Stimulated activated effector memory CD8-positive, alpha-beta T cell treated with anti-CD3 and anti-CD28 coated beads, Interleukin-12 subunit alpha, Interleukin-12 subunit beta, amount 100 ng/mL, for 72 hours (primary cell): ENCODE measurements at places on chromosomes 12 and 14.
A peak's percentile ranks its signal among the peaks of the same experiment; 100 is the strongest.

- no peak for DNase-seq
Measured at GRCh38 chr12:162467-163307, 51.3 kb downstream of the SLC6A12 start.

DNA sequence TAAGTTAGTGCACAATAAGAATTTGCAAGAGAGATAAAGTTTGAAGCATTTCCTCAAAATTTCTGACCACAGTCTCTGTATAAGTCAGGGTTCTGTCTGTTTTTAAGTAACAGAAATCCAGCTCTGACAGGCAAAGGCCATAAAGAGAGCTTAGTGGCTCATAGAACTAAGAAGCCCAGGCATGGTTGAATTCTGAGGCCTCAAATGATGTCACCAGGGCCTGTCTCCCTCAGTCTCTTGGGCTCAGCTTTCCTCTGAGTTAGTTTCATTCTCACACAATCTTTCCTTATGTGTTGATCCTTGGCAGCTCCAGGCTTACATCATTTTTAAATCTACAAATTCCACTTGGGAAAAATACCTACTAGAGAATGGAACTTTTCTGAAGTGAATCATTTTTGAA is 173.4 kb upstream of the ATP2B1 start:
- DNase-seq = peak; percentile 51

GRCh38 chr12:26119391-26119989 is 5.3 kb downstream of the BHLHE41 start:
- no peak for DNase-seq

- no peak for DNase-seq
Measured at GRCh38 chr12:7375145-7375543, 68.8 kb downstream of the CD163L1 start.

- no peak for DNase-seq
Measured at GRCh38 chr14:71621276-71621675, 311.0 kb upstream of the RGS6 start.

GRCh38 chr12:40016980-40017379 is 88.9 kb downstream of the SLC2A13 start:
- DNase-seq = no peak

- no peak for DNase-seq
Measured at GRCh38 chr12:19998961-19999804, 369.2 kb upstream of the PDE3A start.

- DNase-seq = no peak
Measured at GRCh38 chr14:105123064-105123665, 45.4 kb downstream of the JAG2 start.

- DNase-seq = peak; percentile 91
Measured at GRCh38 chr14:95515596-95516552, 576 bp downstream of the SYNE3 start.

DNA sequence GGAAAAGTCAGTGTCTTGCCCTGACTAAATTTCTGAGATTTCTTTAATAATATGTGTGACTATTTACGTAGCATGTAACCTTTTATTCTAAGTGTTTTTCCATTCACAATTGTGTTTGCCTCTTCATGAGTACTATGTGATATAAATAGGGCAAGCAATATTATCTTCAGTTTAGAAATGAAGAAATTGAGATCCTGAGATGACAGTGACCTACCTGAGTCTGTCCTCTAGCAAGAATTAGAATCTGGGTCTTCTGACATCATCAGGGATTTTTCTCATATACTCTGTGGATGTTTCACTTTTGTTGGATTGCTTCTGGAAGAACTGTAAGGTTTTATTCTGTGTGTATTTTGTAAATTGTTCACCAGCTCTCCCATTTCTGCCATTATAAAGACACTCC is 35.0 kb downstream of the TMTC2 start:
- DNase-seq = no peak

GRCh38 chr12:26630546-26631027 is 202.4 kb downstream of the ITPR2 start:
- no peak for DNase-seq

GRCh38 chr12:1741154-1741949 is 50.5 kb downstream of the ADIPOR2 start:
- no peak for DNase-seq

- no peak for DNase-seq
Measured at GRCh38 chr14:52363961-52364360, 49.8 kb downstream of the PTGER2 start.

- no peak for DNase-seq
Measured at GRCh38 chr14:70785556-70785955, 23.8 kb downstream of the MAP3K9 start.
